ENCODE measurements at places on chromosomes 7 and 10.

- DNase-seq: peak; percentile 93
Measured at GRCh38 chr7:129501760-129502707, at the start of gene SMKR1. Gene SMKR1, plus strand, starts transcription at chr7:129502531. Its CDS starts 294 bp downstream, at chr7:129502825.

DNA sequence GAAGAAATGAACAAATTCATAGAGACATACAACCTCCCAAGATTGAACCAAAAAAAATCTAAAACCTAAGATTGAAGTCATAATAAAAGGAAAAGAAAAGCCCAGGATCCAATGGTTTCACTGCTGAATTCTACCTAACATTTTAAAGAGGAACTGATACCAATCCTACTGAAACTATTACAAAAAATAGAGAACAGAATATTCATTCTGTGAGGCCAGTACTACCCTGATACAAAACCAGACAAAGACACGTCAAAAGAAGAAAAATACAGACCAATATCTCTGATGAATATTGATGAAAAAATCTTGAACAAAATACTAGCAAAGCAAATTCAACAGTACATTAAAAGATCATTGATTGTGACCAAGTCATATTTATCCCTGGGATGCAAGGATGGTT is 128.5 kb upstream of the STEAP1 start:
- no peak for DNase-seq

DNA sequence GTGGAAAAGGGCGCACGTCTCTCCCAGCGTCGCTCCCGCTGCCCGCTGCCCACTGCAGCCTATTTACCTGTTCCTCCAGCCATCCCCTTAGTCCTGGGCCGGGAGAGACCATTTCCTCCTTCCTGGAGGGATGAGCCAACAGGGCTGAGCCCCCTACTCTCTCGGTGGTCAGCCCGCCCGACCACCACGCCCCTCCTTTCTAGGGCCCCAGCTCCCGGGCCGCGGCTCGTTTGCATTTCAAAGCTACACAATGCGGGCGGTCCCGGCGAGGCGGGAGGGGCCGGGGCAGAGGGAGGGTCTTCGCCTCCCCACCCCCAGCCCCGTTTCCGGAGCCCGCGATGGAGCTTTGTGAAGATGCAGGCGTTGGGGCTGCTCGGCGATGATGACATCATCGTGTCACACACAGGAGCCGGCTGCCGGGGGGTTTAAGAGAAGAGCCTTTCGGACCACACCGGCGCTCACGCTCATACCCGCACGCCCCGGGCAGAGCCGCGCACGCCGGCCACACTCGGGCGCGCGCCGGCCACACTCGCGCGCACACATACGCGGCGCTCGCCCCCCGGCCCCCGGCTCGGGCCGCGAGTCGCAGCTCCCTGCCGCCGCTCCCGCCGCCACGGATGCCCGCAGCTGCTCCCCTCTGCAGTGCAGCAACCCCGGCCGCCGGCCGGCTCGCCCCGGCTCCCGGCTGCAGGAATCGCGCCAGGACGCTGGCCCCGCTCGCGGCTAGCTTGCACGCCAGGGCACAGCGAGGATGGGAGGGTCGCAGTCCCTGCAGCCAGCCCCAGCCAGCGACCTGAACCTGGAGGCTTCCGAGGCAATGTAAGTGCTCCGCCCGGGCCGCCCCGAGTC is 107.7 kb upstream of the BTBD16 start:
- DNase-seq: no peak

- no peak for DNase-seq
Measured at GRCh38 chr10:105964009-105964408, 1200.5 kb downstream of the SORCS1 start.

DNA sequence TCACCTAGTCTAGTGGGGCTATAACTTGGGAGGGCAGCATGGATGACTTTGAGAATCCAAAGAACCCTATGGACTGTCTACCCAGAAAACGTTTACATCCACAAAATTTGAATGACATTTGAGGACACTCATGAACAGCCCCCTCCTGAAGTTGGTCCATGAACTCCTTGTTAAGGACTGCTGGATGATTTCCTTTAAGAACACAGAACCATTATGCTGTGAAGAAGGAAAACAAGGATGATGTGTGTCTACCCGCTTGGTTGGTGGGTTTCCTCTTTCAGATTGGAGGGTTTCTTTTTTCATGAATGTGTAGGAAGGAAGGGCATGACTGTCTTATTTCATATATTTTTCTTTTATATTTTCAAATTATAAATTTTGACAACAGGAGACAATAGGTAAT is 58.3 kb downstream of the ARID5B start:
- DNase-seq: no peak

DNA sequence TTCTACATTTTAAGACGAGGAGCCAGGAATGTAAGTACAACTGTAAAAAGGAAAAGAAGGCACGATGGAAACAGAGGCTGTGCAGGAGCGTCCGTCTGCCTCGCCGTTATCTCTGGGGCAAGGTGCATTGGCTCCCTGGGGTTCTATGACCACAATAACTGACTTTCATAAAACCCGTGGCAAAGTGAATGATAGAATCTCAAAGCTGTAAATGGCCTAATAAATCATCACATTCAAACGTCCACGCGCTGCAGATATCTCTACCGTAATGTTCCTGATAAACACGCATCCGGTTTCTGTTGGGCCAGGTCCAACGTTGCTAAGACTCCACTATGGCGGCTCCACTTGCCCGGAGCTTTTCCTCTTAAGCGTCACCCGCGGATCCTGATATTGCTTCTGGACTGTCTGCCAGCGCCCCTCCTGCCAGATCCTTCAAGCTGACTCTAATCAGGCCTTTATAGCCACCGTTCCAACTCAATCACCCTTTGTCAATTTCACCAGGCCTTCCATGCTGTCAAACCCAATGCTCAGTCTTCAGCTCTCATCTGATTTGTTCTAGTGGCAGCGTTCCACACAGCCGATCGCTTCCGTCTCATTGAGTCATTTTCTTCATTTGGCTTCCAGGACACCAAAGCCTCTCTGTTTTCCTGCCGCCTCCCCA is 265.6 kb upstream of the FOXK1 start:
- DNase-seq: peak; percentile 49

- no peak for DNase-seq
Measured at GRCh38 chr7:47528471-47528870, 53.4 kb downstream of the TNS3 start.

DNA sequence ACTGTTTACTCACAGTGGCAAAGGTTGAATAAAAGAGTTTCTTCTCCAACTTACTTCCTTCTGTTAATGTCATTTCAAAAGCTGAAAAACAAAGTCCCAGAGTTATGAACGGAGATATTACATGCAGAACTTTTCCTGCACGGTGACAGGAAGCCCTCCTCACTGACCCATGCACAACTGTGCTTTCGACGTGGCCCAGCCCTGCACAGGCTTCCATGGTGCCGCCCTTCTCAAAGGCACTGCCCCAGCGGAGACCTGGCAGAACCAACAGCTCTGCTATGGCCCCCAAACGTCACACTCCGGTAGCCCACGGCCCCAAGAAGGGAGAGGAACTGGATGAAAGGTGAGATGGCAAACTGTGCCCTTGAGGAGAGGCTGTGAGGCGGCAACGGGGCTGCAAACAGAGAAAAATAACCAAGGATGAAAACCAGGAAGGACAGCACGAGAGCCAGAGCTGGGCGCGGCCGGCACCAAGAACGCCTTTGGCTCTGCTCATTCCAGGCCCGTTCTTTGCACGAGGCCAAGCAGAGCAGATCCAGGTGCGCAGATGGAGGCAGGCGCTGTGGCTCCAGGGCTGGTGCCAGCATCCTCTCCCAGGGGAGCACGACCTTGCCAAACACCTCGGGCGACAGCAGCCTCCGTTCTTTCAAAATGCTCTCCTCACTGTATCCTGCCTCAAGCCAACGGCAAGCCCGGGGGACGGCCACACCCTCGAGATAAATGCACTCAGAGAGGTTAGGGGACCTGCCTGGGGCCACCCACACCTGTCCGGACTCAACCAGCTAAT is 7.0 kb upstream of the FUOM start:
- no peak for DNase-seq

- DNase-seq: no peak
Measured at GRCh38 chr10:96513305-96513697, 425 bp downstream of the TLL2 start.

GRCh38 chr7:9891056-9891455 is 1082.6 kb upstream of the PHF14 start:
- no peak for DNase-seq

DNA sequence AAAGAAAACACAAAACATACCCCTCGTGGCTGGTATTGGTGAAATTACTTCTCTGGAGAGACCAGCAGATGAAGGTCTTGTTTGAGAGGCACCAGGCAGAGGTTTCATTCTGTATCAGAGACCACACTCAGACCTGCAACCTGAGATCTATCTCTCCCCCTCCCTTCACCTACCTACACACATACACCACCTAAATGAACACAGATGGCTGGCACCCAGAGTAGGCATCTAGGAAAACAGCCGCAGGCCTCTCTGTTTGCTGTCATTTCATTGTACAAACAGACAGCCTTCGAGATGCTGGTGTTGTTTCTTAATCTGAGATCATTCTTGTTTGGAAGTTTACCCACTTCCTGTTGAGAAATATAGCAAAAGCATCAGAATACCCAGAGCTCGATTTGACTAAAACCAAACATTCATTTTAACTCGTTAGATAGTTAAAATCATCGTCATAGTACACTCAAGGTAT is 173.9 kb upstream of the SLC25A13 start:
- DNase-seq: no peak

GRCh38 chr7:16753932-16754855 is 639 bp downstream of the TSPAN13 start:
- peak; percentile 45 for DNase-seq

- peak; percentile 44 for DNase-seq
Measured at GRCh38 chr7:19213746-19214145, 68.5 kb upstream of the FERD3L start.

GRCh38 chr10:35637462-35637861 is 4.6 kb downstream of the FZD8 start:
- DNase-seq: no peak

GRCh38 chr7:81501220-81501619 is 268.6 kb downstream of the HGF start:
- no peak for DNase-seq

DNA sequence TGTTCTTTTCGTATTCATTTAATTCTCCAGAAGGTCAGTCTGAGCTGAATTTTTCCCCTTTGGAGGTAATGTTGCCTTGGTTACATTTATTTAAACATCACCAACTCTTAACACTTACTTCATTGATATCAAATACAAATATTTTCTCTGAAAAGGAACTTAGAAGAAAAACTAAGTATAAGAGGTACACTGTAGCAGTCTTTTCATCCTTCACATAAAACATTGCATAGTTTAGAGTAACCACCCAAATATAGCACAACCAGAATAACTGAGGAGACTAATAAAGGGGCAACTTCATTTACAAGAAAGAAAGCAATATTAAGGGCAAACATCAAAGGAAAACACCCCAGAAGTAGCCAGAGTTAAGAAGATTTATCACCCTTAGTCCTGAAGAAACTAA is 1115.0 kb upstream of the POT1 start:
- no peak for DNase-seq

DNA sequence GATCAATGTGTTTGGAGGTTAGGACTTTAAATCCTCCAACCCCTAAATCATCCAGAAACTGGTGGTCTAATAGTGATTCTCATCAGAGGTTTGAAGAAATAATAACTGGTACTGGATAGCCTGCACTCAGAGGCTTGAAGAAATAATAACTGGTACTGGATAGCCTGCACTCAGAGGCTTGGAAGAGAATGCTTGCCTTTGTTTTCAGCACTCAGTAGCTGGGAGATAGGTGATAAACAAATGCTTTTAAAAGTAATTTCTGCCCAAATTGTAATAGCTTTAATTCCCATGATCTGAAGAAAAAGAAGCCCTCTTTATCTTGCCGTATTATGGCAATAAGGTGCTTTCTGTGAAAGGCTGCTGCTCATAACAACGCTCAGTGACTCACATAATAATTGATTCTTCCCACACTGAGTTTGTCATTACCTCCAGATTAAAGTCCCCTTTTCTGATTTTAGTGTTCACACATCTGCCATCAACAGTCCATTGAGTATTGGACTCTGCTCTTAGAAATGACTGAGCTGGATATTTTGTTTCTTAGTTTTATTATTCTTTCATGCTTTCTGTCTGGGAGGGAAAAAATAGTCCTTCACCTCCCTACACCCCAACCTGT is 112.3 kb upstream of the PHYHIPL start:
- DNase-seq: no peak

DNA sequence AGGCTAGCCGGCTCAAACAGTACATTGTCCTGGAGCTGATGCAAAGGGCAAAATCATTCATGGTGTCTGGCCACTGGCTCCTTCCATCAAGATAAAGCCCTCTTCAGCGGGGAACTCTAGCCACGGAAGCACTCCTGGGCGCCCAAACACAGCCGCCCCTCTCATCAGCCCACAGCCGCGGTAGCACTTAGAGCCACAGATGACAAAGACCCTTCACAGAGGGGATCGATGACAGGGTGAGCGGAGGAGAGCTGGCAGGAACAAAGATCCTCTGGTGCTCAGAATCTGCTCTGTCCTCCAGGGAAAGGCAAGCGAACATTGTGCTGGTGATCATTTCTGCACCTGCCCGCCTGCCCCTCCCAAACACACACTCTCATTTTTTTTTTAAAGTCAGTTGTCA is 222.2 kb upstream of the NRP1 start:
- DNase-seq: no peak

DNA sequence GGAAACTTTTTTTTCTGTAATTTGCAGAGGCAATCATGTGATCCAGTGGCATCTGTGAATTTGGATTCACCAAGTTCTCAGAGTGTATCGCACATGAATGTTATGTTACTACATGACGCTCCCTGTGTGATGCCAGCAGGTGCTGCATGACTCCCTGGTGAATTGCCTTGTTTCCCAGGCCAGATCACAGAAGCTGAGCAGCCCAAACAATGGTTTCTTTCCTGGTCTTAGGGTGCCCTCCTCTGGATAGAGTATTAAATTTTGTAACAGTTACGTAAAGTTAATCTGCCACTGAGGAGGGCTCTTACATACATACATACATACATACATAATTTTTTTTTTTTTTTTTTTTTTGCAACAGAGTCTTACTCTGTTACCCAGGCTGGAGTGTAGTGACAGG is 3.6 kb downstream of the ZSCAN21 start:
- peak; percentile 34 for DNase-seq

- no peak for DNase-seq
Measured at GRCh38 chr7:17357952-17358351, 59.5 kb downstream of the AHR start.

- peak; percentile 39 for DNase-seq
Measured at GRCh38 chr7:45241339-45242109, 83.9 kb downstream of the RAMP3 start.

- DNase-seq: no peak
Measured at GRCh38 chr7:31545549-31545948, 31.7 kb downstream of the ITPRID1 start.

GRCh38 chr7:88302486-88302885 is 4.2 kb downstream of the STEAP4 start:
- DNase-seq: no peak

Data from LoVo (cell line).